ENCODE measurements at places on chromosomes 4 and X.

- DNase-seq: no peak
These were observed 86.8 kb upstream of the NPFFR2 start for GRCh38 chr4:71944956-71945355.

GRCh38 chrX:73478961-73479360 lies 32.1 kb downstream of the CDX4 start:
- DNase-seq: no peak

- DNase-seq: no peak
These were observed 178.7 kb upstream of the MAGEE2 start for GRCh38 chrX:75963774-75964173.

DNA sequence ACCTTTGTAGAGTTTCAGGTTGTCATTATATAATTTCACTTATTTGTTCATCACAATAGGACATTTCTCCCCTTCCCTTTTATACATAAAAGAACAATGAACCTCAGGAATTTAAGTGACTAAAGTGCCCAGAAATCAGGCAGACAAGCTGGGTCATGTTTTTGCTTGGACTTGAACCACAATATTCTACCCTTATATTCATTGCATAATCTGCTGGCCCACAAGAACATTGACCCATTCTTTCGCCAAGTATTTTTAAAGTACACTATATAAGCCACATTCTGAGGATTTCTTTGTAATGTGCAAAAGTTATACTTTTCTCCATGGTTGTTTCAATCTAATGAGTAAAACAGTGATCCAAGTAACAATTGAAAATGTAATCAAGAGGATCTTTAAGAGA lies 637.5 kb upstream of the SLIT2 start:
- DNase-seq: no peak

GRCh38 chrX:31036895-31037294 lies 34.9 kb downstream of the FTHL17 start:
- peak; percentile 1 for DNase-seq

DNA sequence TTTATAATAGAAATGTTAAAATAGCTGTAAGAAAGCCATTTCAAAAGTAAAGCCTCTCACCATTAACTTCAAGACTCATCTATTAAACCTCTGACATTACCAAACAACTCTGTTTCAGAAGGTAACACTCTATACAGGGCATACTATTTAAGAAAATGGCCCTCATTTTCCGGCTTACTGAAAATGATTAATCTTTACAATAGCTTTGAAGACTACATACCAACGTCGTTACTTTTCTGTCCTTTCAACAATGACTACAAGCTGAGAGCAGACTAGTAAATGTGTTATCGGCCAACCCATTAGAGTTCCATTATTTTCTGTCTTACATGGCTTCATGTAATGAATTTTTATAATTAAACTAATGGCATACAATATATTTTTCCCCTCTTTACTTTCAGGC lies 593.6 kb upstream of the FTHL17 start:
- no peak for DNase-seq

DNA sequence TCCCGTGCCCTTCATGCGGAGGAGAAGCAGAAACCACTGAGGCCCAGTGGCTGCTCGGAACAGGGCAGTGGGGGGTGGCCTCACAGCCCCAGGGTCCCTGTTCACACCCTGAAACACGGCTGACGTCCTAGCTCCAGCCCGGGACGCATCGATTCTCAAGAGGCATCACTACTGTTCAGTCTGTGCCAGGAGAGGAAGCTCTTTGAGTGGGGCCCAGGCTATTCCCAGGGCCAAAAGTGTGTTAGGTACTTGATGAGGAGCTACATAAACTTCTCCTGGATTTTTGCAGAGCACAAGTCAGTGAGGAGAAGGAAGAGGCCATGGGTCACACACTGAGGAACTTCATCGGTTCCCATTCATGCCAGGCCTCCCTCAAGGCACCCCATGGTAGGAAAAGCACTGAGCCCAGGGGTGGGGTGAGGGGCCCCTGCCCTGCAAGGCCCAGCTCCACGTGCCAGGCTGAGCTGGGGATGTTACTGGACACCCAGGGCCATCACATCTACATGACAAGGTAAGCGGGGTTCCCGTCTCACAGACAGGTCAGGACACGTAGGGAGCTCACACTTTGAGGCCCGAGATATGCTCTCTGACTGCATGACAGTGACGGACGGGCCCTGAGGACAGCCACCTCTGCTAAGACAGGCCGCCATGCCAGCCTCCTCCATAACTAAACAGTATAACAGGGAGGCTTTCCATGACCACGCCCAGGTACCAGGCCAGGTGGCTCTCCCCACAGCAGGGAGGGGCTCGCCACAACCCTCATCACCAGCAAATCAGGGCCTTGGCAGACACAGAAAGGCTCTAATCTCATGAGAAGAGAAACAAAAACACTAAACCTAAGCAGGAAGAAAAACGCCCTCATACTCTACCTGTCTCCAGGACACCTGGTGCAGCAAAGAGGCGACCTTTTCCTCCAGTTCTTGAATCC lies 12.4 kb downstream of the TNIP2 start:
- no peak for DNase-seq

DNA sequence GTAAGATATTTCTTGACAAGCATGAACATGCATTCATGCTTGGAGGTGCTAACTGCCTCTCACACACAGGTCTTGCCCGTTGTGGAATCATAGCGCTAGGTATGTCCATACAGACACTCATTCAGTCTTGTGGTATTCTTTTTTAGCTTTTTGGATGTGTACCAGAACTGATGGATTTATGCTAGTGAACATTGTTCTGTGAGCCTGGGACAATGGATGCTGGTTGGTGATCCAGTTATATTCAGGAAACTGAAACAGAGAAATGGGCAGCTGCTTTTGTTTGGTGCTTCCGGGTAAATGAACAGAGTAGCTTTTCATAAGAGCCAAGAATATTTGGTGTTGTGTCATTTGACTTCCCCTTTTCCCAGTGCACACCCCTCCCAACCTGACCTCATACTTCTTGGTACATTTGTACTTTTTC lies 78.9 kb upstream of the SLC4A4 start:
- DNase-seq: no peak

GRCh38 chrX:110402850-110403221 lies 44.2 kb downstream of the RTL9 start:
- no peak for DNase-seq

GRCh38 chr4:74738464-74739143 lies 55.7 kb downstream of the BTC start:
- no peak for DNase-seq

DNA sequence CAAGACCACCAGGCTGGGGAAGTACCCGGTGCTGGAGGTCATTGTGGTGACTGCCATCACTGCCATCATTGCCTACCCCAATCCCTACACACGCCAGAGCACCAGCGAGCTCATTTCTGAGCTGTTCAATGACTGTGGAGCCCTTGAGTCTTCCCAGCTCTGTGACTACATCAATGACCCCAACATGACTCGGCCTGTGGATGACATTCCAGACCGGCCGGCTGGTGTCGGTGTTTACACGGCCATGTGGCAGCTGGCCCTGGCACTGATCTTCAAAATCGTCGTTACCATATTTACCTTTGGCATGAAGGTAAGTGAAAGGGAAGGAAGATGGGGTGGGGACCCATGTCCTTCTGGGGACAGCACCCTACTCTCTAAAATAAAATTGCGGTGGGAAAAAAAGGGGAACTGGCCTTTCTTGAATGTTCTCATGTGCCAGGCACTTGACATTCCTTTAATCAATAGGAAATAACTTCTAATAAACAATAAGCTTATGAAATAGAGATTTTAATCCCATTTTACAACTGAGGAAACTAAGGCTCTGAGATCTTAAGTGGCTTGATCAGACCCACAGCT lies 51.6 kb downstream of the CLCN4 start:
- no peak for DNase-seq

DNA sequence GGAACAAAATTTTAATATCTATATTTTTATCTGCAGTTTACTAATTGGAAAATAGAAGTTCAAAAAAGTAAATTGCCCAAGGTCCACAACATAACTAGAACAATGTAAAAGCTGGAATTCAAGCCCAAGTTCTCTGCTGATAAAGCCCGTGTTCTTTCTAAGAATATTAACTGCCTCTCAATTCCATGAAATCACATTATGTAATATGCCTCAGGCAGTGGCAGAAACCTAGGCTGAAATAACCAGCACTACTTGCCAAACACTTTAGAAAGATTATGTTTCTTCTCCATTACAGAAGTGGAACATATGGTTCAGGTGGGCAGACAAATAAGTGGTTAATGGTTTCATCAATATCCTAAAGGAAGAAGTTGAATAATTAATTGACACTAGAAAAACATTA lies 56.7 kb upstream of the ADGRL3 start:
- DNase-seq: no peak

DNA sequence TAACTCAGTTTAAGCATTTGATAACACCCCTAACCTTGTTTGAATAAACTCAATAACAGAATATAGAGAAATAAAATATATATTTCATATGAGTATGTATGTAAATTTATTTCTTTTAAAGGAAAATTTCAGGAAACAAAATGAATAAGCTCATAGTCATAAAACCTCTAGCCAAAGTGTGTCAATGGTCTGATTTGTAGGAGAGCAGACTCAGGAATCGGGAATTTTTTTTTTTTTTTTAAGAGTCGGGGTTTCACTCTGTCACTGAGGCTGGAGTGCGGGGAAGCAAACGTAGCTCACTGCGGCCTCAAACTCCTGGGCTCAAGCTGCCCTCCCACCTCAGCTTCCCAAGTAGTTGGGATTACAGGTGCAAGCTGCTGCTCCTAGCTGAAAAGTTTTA lies 2.4 kb downstream of the PKD2 start:
- no peak for DNase-seq

DNA sequence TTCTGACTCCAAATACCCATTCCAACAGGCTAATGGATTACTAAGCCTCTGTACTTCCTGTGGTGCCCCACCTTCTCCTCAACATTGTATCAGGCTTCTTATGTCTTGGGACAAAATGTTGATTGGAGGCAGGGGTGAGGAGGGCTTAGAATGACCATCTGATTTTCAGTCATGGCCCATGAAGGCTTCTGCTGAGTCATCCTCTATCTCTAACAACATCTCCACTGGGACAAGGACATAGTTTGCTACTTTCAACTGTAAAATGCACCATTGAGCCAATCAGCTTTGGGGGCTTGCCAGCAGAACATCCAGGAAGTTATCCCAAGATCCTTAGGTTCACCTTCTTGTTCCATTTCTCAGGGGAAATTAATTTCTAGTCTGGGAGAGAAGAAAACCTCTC lies 29.5 kb downstream of the MAGEB17 start:
- no peak for DNase-seq

- DNase-seq: no peak
These were observed 119.8 kb downstream of the NEK1 start for GRCh38 chr4:169492436-169493163.
